ENCODE measurements at places on chromosomes 6 and 20.

DNA sequence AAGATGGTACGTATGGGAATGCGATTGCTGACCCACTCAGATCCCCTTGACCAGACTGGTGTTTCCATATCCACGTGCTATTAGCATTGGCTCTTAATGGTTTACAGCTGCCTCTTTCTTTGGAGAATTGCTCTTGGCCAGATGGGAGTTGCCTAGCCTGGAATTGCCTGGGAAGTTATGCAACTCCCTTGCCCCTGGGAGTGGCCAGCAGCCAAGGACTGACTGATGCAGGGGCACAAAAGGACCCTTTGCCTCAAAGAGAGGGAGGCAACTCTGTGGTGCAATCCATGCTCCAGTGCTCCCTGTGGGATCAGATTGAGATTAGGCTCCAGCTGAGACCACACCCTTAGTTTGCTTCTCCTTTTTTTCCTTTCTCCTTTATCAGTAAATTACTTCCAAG is 203.5 kb upstream of the JAG1 start:
- DNase-seq, result no peak

GRCh38 chr6:65468307-65468706 is 238.7 kb downstream of the EYS start:
- DNase-seq, result no peak

DNA sequence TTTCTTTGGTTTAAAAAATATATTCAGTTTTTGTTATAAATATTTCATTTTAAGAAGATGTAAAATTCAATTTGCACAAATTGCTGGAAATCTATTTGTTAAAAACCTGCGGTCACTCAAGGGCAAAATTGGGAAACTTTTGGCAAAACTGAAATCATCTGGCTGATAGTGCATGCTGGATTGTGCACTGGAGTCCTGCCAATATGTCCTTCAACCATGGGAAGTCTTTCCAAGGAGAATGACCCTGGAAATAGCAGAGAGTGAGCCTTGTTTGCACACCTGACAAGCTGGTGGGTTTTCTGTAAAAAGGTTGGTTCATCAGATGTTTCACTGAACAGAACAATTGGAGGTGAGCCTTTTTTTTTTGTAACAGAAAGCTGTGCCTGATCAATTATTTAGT is 413.5 kb downstream of the BTBD3 start:
- DNase-seq, result no peak

GRCh38 chr6:142167071-142167470 is 20.0 kb downstream of the VTA1 start:
- DNase-seq, result no peak

DNA sequence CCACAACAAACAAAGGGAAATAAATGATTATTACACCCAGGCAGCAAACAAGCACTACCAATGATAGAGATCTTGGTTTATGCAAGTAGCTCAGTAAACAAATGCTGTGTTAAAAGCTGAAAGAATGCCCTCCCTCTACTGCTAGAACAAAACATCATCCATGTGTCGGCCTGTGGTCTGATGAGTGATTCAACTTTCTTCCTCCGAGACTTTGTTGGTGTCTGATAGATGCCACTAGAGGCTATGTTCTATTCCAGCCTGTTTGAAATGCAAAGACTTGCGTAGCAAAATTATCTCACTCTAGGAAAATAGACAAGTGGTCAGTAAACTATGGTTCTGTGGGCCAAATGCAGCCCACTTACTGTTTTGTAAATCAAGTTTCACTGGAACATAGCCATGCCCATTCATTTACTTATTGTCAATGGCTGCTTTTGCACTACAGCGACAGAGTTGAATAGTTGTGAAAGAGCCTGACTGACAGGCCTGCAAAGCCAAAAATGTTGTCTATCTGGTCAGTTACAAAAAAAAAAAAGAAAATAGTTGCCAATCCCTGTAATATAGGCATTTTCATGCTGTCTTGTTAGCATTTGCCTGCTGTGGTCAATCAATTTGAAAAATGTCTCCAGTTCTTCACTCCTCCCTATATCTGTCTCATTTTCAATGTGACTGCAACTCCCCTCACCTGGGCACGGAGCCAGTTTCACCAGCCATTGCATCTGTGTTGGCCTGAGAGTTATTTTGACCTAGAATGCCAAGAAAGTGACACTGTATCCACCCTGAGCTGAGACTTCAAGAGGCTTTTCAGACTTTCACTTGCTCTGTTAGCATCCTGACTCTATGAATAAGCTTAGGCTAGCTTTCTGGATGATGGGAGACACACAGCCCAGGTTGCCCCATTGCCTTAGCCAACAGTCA is 544.6 kb upstream of the BTBD3 start:
- no peak for DNase-seq

GRCh38 chr6:40042232-40042631 is 108.0 kb upstream of the MOCS1 start:
- DNase-seq, result no peak
